ENCODE measurements at places on chromosomes 12 and 14. TPM values are rescaled to one million over a fixed set of nuclear protein-coding genes. Genes with fewer than 3 reads are reported as not detected.

The CLBA1 gene
- total RNA-seq: 13.8 TPM

DNA sequence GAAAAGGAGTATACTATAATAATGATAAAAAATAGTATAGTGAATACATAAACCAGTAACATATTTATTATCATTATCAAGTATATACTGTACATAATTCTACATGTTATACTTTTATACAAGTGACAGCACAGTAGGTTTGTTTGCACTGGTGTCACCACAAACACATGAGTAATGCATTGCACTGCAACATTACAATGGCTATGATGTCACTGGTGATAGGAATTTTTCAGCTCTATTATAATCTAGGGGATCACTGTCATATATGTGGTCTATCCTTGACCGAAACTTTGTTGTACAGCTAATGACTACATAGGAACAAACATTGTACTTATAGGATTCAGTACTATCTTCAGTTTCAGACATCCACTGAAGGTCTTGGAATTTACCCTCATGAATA is 165.8 kb upstream of the SYT1 start:
- no peak overlapping the region for H3K4me3 ChIP-seq
- no peak overlapping the region for H3K27ac ChIP-seq
- H3K36me3 ChIP-seq: no peaks in the 10 kb centered on the region
- no peaks in the 10 kb centered on the region for H3K27me3 ChIP-seq
- no peak for DNase-seq
- H3K4me1 ChIP-seq: no peaks in the 10 kb centered on the region

- H3K4me3 ChIP-seq: no peak overlapping the region
- no peak for DNase-seq
- no peaks in the 10 kb centered on the region for H3K36me3 ChIP-seq
- no peaks in the 10 kb centered on the region for H3K27me3 ChIP-seq
Observed at GRCh38 chr12:16613199-16613598, 7.2 kb upstream of the LMO3 start.

DNA sequence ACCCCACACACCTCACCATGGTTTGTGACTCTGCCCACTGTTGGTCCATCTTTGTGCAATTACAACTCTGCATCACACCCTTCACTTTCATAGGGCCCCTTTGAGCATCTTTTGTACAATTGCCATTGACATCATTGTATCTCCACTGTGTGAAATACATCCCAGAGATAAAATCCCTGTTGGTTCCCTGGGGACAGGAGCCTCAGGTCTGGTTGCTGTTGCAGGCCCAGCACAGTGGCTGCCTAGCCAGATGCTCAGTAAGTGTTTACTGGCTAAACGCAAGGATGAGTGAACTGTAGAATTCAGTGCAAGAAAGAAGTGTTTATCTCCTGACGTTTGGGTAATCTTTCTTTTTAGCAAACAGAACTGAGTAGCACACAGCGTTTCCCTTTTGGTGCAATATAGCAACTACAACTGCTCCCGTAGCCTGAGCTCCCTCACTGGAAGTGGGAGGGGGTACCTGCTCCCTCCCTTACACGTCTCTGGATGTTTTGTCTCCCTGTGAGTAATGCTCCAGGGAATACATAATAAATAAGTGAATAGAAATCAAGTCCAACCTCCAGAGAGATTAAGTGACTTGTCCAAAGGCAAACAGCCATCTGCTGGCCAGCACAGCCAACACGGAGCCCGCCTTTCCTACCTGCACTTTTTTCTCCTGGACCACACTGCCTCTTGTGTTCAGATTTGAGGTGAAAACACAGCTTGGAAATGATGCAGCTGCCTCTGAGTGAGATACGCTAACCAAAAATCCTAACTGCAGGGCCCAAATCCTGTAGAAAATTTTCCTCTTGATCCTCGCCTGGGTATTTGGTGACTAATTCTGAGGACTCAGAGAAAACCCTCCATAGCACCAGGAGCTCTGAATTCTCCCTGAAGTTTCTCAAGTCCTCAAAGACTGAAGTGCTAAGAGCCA is 27.4 kb downstream of the GALNT16 start:
- peak overlapping the region; percentile 33 for H3K27ac ChIP-seq
- H3K4me3 ChIP-seq: no peak overlapping the region
- DNase-seq: no peak
- H3K4me1 ChIP-seq: no peaks in the 10 kb centered on the region

DNA sequence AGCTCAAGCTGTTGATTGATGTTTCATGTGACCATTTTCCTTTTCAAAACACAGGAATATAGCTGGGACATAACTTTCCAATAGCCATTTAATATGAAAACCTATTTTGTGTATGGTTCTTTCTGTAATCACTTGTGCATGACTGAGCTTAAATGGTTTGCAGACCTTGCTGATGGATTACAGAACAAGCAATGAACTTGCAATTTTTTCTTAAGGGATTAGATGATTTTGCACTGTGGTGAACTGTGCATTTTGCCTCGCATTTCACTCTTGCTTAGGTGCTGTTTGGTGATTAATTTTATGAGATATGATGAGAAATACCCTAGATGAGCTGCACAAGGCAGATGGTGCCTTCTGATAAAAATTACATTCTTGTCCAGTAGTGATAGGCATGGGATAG is 419.0 kb upstream of the FBXO33 start:
- H3K27ac ChIP-seq: no peak overlapping the region
- no peaks in the 10 kb centered on the region for H3K27me3 ChIP-seq
- no peaks in the 10 kb centered on the region for H3K4me1 ChIP-seq
- no peak overlapping the region for H3K4me3 ChIP-seq
- no peak for DNase-seq

The SLCO1B3 gene
- total RNA-seq: 5.2 TPM
